ENCODE measurements at places on chromosomes 5 and 9. TPM values are rescaled to one million over a fixed set of nuclear protein-coding genes. Genes with fewer than 3 reads are reported as not detected.

- no peak overlapping the region for H3K4me3 ChIP-seq
- no peaks in the 10 kb centered on the region for H3K36me3 ChIP-seq
- H3K4me1 ChIP-seq = no peaks in the 10 kb centered on the region
- H3K27me3 ChIP-seq = no peaks in the 10 kb centered on the region
These were observed 803.4 kb upstream of the CDH10 start for GRCh38 chr5:25448190-25448621.

DNA sequence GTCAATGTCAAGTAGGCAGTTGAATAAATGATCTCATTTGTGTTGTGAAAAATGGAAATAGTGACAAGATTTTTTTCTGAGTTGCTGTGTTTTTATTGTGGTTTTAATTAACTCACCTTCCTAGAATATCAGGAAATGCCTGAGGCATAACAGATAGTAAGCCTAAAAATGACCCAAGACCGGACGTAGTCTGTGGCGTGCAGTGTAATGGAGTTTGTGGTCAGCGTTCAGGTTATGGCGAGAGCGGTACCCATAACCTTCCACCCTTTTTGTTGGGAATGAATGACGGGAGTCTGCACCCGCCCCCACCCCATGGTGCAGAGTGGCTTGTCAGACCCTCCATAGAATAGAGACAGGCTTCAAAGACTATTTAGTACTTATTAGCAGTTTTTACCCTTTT lies 119.3 kb downstream of the GALNT10 start:
- H3K4me1 ChIP-seq = no peaks in the 10 kb centered on the region
- H3K27ac ChIP-seq = no peak overlapping the region
- H3K4me3 ChIP-seq = no peak overlapping the region
- H3K36me3 ChIP-seq = no peaks in the 10 kb centered on the region

DNA sequence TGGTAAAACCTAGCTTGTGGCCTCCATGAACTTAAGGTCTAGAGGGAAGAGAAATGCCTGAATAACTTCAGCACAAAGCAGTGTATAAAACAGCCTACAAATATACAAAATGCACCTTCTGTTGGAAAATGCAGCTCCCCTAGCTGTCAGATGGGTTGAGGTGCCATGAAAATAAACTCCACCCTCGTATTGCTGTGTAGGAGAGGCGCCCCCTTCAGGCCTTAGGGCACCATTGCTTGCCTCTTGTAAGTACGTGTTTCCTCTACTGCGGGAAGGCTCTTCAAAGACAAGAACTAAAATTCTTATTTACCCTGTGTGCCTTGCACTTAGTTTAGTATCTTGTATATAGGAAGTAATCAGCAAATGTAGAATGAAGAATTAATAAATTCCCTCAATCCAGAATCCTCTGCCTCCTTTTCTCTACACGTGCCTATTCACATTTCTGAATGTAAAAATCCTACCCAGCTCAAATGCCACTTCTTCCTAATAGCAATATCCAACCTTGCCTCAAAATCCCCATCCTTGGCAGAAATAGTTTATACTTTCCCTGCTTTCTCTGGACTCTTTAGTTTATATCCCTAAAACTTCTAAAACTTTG lies 393.7 kb upstream of the PDE4D start:
- no peaks in the 10 kb centered on the region for H3K36me3 ChIP-seq
- no peak overlapping the region for H3K4me3 ChIP-seq
- no peak overlapping the region for H3K27ac ChIP-seq
- peak; percentile 30 for DNase-seq
- H3K4me1 ChIP-seq = no peaks in the 10 kb centered on the region

The DMRT3 gene
- total RNA-seq = not detected

GRCh38 chr9:113454914-113455761 lies 8.4 kb upstream of the RGS3 start:
- H3K4me3 ChIP-seq = no peak overlapping the region
- H3K4me1 ChIP-seq = peaks cover 16% of the 10 kb centered on the region
- no peaks in the 10 kb centered on the region for H3K27me3 ChIP-seq
- peak overlapping the region; percentile 83 for H3K27ac ChIP-seq
- no peaks in the 10 kb centered on the region for H3K36me3 ChIP-seq
- no peak for DNase-seq

- DNase-seq = no peak
- no peak overlapping the region for H3K4me3 ChIP-seq
- H3K27me3 ChIP-seq = no peaks in the 10 kb centered on the region
- no peaks in the 10 kb centered on the region for H3K4me1 ChIP-seq
- no peaks in the 10 kb centered on the region for H3K36me3 ChIP-seq
These were observed 451.3 kb downstream of the NFIB start for GRCh38 chr9:13862654-13863053.

The PLPP6 gene
- 9.0 TPM for total RNA-seq

The FBXL7 gene
- 6.1 TPM for total RNA-seq
